ENCODE measurements at places on chromosomes 6 and 20.

DNA sequence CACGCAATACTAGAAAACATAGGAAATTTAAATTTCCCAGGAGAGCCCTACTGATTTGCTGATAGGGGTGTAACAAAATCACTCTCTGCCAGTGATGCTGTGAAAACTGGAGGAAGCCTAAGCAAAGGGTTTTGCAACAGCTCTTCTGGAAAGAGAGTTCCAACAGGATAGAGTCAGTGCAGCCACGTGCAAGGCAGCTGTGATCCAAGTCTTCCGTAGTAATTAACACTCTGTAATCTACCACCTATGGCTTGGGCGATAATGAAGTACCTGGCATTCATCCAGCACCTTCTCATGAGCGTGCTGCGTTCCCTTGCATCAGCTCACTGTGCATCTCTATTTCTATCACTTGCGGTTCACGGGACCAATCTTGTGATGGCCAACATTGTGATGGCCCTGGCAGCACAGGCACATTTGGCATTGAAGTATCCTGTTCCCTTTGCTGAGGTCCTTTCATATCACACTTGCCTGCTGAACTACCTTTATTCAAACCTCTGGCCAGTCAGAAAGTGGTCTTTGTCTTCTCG is 48.2 kb downstream of the IRF4 start:
- no peak for DNase-seq

GRCh38 chr20:34887023-34887422 is 10.6 kb downstream of the ACSS2 start:
- DNase-seq: no peak

GRCh38 chr6:151652325-151652724 is 155.2 kb upstream of the ESR1 start:
- no peak for DNase-seq

DNA sequence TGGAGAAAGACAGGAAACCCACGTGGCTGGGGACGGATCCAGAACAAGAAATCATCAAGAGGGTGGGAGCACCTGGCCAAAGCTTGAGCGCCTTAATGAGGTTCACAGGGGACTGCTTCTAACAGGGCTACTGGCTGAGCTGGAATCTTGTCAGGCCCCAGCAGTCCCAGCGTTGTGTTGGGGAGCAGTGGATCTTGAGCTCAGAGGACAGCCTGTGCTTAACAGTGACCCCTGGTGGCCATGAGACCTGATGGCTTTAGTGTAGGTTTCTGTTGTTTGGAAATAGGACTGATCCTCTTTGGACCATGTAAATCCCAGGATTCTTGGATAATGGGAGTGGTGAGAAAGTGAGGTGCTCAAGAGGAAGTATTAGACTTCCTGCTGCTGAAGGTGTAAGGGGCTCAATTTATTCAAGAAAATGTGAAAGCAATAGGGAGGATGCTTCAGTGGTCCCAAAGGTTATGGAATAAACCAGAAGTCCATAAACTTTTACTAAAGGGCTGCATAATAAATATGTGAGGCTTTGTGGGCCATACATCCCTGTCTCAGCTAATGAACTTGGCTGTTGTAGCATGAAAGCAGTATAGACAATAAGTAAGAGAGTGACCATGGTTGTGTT is 216.2 kb downstream of the NFATC2 start:
- no peak for DNase-seq

- DNase-seq: no peak
Observed at GRCh38 chr6:130577178-130577919, 211.5 kb downstream of the TMEM200A start.

DNA sequence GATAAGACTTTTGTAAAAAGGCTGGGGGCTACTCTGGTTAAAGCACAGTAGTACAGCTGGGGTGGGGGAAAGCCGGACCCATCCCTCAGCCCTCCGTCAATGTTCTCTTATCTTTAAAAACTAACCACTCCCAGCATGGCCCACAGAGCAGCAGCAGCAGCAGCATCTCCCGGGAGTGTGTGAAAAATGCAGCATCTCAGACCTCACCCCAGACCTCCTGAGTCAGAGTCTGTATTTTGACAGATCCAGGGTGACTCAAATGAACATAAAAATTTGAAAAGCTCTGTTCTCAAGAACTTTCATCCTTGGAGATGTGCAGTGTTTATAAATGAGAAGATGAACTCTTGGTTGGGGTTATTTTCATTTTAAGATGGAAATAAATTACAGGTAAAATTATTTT is 277.7 kb upstream of the ECI2 start:
- no peak for DNase-seq

Measured in NCI-H774 (cell line).